ENCODE measurements at places on chromosomes 6 and 20. TPM values are rescaled to one million over a fixed set of nuclear protein-coding genes. Genes with fewer than 3 reads are reported as not detected.
A peak's percentile ranks its signal among the peaks of the same experiment; 100 is the strongest.

Gene OR2H2
- total RNA-seq: not detected

Gene SLC2A10
- 3.7 TPM for total RNA-seq

GRCh38 chr20:33401921-33402369 is 626 bp upstream of the CDK5RAP1 start:
- DNase-seq: no peak

GRCh38 chr6:42450477-42451332 is 1.0 kb downstream of the TRERF1 start:
- no peak for DNase-seq

- no peak for DNase-seq
These were observed 4.8 kb upstream of the NTSR1 start for GRCh38 chr20:62703853-62704228.

Gene TRAPPC3L
- total RNA-seq: under 0.01 TPM

DNA sequence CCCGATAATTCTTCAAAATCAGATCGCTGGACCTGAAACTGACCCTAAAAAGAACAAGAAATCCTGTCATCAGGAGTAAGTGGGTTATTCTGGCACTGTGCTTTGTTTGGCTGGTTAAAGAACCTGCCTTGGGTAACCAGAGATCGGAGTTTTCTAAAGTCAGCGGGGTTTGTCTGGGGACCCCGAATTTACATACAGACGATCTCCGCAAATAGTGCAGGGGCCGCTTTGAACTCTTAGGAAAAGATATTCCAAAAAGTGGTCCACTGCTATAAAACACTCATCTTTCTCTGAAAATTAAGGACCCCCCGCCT is 33.0 kb upstream of the BTN3A2 start:
- DNase-seq: no peak

DNA sequence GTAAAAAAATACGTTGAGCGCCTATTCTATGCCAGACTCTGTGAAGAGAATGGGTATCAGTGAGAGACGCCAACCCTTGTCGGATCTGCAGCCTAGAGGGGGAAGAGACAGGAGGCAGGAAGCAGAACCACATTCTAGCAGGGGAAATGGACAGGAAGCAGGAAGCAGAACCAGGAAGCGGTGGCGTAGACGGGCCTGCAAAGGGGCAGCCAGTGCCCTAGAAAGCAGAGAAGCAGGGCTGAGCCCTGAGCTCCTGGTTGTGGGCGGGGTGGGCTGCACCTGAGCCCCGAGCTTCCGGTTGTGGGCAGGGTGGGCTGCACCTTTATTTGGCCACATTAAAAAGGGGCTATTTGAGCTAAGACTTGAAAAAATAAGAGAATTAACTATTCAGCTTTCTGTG is 71.9 kb downstream of the FAM120B start:
- DNase-seq: no peak

DNA sequence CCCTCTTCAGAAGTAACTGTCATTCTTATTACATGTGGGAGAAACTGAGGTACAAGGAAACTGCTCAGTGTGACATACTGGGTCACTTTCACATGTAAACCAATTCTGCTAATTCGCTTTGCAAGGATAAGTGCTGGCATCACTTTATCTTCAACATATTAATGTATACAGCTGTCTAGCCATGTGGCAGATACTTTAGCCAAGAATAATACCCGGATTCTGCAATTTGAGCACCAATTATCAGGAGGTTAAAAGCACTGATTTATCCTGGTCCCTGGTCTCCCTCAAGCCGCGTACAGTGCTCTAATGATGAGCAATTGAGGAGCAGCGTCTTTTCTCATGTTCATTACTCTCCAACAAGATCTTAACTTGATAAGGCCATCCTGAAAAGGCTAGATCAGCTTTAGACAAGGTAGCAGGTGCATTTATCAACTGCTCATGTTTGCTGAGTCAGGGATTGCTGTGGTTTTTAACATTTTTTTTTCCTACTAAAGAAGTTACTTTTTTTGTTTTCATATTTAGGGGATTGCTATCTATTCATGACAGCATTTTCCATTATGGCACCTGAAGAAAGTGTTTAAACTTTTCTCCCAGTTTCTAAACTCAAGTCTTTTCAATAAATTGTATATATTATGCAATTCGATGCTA is 1066.3 kb upstream of the MAP3K7 start:
- no peak for DNase-seq

Gene XRN2
- total RNA-seq: 96.2 TPM

DNA sequence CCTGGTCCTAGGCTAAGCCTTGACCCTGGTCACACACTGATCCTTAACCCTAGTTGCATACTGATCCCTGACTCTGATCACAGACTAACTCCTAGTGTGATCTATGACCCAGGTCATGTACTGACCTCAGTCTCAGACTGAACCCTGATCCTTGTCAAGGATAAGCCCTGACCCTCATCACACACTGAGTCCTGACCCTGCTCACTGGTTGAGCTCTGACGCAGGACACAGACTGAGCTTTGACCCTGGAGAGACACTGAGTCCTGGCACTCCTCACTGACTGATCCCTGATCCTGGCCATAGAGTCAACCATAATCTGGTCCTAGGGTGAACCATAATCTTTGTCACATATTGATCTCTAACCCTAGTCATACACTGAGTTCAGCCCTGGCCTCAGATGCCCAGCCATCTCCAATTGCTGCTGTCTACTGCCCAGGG is 37.9 kb downstream of the KCNB1 start:
- DNase-seq: no peak

Gene ASCC3
- total RNA-seq: 33.0 TPM

Gene TAGAP
- 0.82 TPM for total RNA-seq

Gene TCP11
- 0.41 TPM for total RNA-seq

GRCh38 chr6:147507162-147508041 is 1.1 kb upstream of the SAMD5 start:
- peak; percentile 25 for DNase-seq

GRCh38 chr6:43465948-43466347 is 10.6 kb upstream of the DLK2 start:
- DNase-seq: no peak

DNA sequence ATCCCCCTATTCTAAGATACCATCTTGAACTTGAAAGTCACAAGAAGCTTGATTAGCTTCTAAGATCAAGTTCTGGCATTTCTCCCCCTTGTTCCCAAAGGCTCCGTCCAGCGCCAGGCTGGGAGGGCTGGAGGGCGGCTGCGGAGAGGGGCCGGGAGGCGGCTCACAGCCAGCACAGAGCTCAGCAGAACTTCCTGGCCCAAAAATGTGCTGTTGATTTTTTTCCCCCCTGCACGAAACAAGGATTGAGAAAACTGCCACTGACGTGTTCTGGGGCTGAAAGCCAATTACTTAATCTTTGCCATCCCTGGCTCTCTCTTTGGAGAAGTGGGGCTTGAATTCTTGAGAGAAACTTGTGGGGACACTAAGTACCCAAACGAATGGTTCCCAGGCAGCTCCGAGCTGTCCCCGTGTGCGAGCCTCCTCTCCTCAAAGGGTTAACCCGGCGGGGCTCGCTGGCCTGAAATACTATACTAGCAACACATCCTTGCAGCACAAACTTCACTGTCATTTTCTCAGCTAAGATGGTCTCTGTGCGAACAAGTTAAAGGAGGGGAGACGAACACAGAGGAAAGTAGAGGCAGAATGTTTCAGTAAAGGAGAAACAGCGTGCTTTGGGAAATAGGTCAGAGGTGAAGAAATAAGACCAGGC is 452 bp downstream of the TRAF3IP2 start:
- DNase-seq: no peak

GRCh38 chr6:105153676-105154075 is 26.1 kb downstream of the POPDC3 start:
- DNase-seq: no peak

Gene CFB
- total RNA-seq: 0.82 TPM

GRCh38 chr20:39660226-39660625 is 698.1 kb downstream of the DHX35 start:
- no peak for DNase-seq

DNA sequence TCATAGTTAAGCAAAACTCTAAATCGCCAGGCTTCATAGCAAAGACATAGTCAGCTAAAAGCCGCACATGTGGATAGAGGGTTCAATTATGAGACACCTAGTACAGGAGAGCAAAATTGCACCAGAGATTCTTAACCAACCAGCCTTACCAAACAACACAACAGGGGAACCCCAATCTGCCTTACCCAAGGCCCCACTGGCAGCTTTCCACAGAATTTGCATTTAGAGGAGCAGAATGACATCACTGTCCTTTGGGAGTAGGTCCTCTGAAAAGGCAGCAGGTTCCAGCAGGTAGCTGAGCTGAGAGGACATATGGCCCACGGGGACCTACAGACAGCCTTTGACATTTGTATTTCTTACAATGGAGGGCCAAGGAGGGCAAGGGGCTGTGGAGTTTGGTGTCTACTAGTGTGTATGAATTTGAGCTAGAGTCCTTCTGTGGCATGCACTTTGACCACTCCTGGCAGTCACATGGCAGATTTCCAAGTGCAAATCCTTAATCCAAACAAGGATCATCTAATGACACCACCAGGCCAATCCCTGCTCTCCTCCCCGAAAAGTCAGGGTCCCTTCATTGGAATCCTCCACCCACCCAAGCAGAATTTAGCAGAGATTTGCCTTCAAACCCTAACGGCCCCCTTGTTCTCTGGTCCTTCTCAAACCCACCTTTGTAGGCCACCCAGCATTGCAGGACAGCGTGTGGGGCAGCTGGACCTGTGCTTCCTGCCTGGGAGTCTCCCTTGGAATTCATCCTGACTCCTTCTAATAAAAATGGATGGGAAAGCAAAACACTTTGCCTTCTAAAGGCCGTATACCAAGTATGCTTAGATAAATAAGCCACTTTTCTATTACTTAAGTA is 171.2 kb upstream of the SUPT3H start:
- no peak for DNase-seq

DNA sequence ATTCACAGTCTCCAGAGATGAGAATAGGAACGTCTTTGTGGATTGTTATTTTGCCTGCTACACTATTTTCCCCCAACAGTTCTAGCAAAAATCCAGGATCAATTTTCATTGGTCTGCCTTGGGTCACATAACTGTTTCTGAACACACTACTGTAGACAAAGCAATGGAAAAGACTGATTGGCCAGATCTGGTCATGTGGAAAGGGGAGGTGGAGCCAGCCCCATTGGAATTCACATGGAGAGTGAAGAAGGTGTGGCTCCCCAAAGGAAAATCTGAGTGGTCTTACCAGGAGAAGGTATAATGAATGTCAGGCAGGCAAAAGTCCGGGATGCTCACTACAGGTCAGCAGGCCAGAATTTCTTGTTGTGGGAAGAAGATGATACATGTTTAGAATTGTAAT is 9.5 kb upstream of the TP53RK start:
- no peak for DNase-seq

Gene ZBTB2
- 11.4 TPM for total RNA-seq

Gene SLC4A11
- total RNA-seq: under 0.01 TPM

- DNase-seq: no peak
These were observed 107.6 kb upstream of the RNF24 start for GRCh38 chr20:4122926-4123325.

- DNase-seq: no peak
These were observed 39.2 kb downstream of the PREX1 start for GRCh38 chr20:48788486-48789072.

- peak; percentile 28 for DNase-seq
These were observed 796 bp downstream of the SENP6 start for GRCh38 chr6:75602246-75603105.

Gene CDC40
- total RNA-seq: 21.2 TPM

GRCh38 chr6:34445313-34445860 is 19.5 kb upstream of the RPS10 start:
- DNase-seq: no peak

DNA sequence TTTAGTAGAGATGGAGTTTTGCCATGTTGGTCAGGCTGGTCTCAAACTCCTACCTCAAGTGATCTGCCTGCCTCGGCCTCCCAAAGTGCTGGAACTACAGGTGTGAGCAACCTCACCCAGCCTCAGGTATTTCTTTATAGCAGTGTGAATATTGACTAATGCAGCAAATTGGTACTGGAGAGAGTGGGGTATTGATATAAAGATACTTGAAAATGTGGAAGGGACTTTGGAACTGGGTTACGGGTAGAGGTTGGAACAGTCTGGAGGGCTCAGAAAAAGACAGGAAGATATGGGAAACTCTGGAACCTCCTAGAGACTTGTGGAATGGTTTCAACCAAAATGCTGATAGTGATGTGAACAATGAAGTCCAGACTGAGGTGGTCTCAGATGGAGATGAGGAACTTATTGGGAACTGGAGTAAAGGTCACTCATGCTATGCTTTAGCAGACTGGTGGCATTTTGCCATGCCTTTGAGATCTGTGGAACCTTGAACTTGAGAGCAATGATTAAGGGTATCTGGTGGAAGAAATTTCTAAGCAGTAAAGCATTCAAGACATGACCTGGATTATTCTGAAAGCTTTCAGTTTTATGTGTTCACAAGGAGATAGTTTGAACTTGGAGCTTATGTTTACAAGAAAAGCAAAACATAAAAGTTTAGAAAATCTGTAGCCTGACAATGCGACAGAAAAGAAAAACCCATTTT is 127.2 kb downstream of the DTNBP1 start:
- DNase-seq: no peak

GRCh38 chr6:84043555-84043954 is 10.0 kb downstream of the MRAP2 start:
- no peak for DNase-seq

Gene WFDC8
- not detected for total RNA-seq

DNA sequence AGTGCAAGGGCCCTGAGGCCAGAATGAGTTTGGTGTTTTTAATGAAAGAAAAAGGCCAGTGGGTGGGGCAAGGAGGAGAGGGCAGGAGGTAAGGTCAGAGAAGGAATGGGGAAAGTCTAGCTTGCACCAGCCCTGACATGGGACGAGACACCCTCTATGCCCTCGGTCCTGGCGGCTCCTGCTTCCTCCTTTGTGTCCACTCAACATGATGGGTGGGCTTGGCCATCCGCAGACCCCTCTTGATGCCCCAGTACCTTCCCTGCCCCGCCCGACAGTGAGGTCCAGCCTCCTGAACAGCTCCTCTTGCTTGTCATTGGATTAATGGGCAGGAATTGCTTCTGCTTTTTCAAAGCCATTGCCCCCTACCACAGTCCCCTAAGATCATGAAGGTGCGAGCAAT is 33.6 kb upstream of the ANGPT4 start:
- no peak for DNase-seq

Gene OR12D3
- not detected for total RNA-seq

Gene CCN6
- total RNA-seq: not detected

GRCh38 chr6:108799791-108800190 is 48.4 kb upstream of the ARMC2 start:
- DNase-seq: no peak

GRCh38 chr6:130632897-130633296 is 194.3 kb upstream of the SMLR1 start:
- DNase-seq: no peak

Gene BANF2
- not detected for total RNA-seq

- DNase-seq: no peak
These were observed 102.3 kb downstream of the ARHGAP18 start for GRCh38 chr6:129607581-129608186.

- DNase-seq: no peak
These were observed 19.1 kb upstream of the ZSCAN23 start for GRCh38 chr6:28462401-28462800.

Gene PGC
- total RNA-seq: under 0.01 TPM

- DNase-seq: no peak
These were observed 8.7 kb upstream of the ZSCAN12 start for GRCh38 chr6:28408076-28408802.

GRCh38 chr6:161021998-161022743 is 30.6 kb downstream of the MAP3K4 start:
- DNase-seq: no peak

Measured in frontal cortex (tissue), 4 donors.